ENCODE measurements at places on chromosomes 6 and 20. TPM values are rescaled to one million over a fixed set of nuclear protein-coding genes. Genes with fewer than 3 reads are reported as not detected.

DNA sequence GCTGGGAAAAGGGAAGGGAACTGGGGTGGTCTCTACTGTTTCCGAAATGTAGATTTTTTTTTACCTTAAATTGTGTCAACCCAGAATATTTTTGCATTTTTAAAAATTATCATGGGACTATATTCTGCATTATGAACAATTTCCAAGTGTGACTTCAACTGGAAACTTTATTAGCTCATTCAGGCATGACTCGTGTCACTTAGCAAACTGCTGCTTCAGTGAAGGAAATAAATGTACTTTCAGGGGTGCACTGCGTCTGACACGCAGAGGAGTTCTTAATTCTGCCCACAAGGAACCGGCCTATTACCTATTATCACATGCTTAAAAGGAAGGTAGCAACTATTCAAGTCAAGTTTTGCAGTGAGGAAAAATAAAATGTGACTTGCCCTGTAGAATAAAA lies 291.3 kb upstream of the PRDM1 start:
- no peak overlapping the region for H3K27ac ChIP-seq
- H3K27me3 ChIP-seq: no peaks in the 10 kb centered on the region
- H3K4me3 ChIP-seq: no peak overlapping the region
- DNase-seq: no peak

- no peak for DNase-seq
- no peak overlapping the region for H3K27ac ChIP-seq
- H3K4me1 ChIP-seq: peaks cover 2% of the 10 kb centered on the region
- H3K4me3 ChIP-seq: no peak overlapping the region
Observed at GRCh38 chr6:30219244-30219643, 6.0 kb upstream of the TRIM26 start.

GRCh38 chr20:18138639-18139583 lies 1.2 kb downstream of the KAT14 start:
- DNase-seq: no peak
- peak overlapping the region; percentile 76 for H3K27ac ChIP-seq
- H3K4me1 ChIP-seq: peaks cover 22% of the 10 kb centered on the region
- no peaks in the 10 kb centered on the region for H3K27me3 ChIP-seq

DNA sequence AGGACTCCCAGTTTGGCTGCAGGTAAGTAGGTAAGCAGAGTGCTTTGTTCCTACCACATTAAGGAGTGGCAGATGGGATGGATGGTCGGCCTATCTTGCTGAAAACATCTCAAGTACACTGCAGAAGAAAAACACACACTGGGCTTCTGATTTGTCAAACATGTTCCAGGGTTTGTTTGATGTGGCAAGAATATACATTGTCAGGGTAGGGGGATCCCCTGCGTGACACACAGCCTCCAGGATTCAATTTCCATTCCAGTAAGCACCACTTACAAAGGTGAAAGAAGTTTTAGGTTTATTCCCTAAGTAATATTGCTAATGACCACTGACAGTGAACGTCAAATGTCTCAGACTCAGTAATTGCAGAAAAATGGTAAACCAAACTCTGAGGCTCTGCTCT lies 26.0 kb upstream of the KIF16B start:
- H3K36me3 ChIP-seq: no peaks in the 10 kb centered on the region
- no peak for DNase-seq
- no peaks in the 10 kb centered on the region for H3K4me1 ChIP-seq
- H3K27me3 ChIP-seq: no peaks in the 10 kb centered on the region
- H3K4me3 ChIP-seq: no peak overlapping the region

- no peak for DNase-seq
- no peak overlapping the region for H3K27ac ChIP-seq
- no peaks in the 10 kb centered on the region for H3K4me1 ChIP-seq
Observed at GRCh38 chr6:43883847-43884651, 114.0 kb downstream of the VEGFA start.

DNA sequence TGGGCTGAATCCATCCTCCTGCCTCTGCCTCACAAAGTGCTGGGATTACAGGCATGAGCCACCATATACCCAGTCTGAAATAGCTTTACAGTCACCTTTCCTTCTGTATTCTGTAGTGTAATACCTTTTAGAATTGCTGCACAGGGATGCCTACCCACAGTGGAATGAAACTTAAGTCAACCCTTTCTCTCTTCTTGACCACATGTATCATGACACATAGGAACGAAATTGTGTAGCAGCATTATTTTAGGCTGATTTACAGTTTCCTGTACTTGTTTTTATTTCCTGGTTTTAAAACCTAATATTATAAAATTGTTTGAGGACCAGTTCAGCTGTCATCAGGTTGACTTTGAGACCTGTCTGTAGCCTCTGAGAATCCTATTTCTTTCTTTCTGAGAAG lies 297.8 kb downstream of the ZFAND3 start:
- H3K4me1 ChIP-seq: peaks cover 18% of the 10 kb centered on the region
- DNase-seq: no peak
- H3K36me3 ChIP-seq: no peaks in the 10 kb centered on the region
- no peak overlapping the region for H3K4me3 ChIP-seq
- no peak overlapping the region for H3K27ac ChIP-seq
- no peaks in the 10 kb centered on the region for H3K27me3 ChIP-seq

The GGT7 gene
- 4.7 TPM for polyA plus RNA-seq

DNA sequence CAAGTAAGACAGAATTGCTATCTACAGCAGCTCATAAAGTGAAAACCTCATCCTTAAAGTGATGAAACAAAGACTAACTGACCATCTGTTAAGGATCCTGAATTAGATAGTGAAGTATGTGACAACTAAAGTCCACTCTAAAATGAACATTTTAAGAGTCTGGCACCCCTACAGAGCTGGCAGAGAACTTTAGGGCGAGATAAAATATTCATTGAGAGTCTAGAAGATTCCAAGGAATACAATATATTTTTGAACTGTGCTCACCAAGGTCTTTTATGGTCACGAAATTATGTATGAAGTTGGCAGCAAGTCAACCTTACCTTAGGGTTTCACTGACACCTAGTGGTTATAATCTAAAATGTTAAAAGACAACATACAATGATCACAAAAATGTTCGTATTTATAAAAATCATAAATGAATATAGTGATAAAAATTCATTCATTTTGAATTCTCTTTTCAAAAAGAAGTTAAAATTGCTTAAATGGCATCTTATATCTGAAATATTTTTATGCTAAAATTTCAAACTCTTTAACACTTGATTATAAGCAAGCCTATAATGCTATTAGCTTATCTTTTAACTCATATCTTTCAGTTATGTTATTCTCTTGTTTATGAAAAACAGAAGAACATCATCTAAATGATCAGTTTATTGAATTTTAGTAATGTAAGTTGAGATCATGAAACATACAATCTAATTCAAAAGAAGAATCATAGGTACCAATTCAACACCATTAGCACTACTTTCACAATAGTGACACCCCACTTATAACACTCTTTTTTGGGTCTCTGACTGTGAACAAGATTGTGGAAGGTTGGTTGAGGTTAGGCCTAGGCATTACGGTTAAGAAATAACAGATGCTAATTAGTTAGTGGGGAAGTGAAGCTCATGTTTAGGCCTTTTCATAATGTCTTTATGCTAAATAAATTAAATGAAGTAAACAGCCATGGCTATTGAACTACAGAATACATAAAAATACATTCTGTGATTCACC lies 27.5 kb downstream of the RSPH3 start:
- peaks cover 9% of the 10 kb centered on the region for H3K36me3 ChIP-seq
- no peak overlapping the region for H3K27ac ChIP-seq
- DNase-seq: peak; percentile 21
- H3K4me3 ChIP-seq: no peak overlapping the region
- no peaks in the 10 kb centered on the region for H3K27me3 ChIP-seq
- no peaks in the 10 kb centered on the region for H3K4me1 ChIP-seq
